ENCODE measurements at places on chromosomes 5 and 9. TPM values are rescaled to one million over a fixed set of nuclear protein-coding genes. Genes with fewer than 3 reads are reported as not detected.

Gene MOB3B
- total RNA-seq: 15.3 TPM

- no peaks in the 10 kb centered on the region for H3K27me3 ChIP-seq
- DNase-seq: no peak
- peaks cover 2% of the 10 kb centered on the region for H3K36me3 ChIP-seq
- no peak overlapping the region for H3K27ac ChIP-seq
Observed at GRCh38 chr5:127612441-127613141, 36.3 kb upstream of the CTXN3 start.

Gene PCDHGB4
- 16.1 TPM for total RNA-seq

GRCh38 chr5:175035882-175036533 lies 311.6 kb downstream of the MSX2 start:
- no peaks in the 10 kb centered on the region for H3K4me1 ChIP-seq
- DNase-seq: no peak
- H3K27ac ChIP-seq: no peak overlapping the region
- H3K36me3 ChIP-seq: no peaks in the 10 kb centered on the region

GRCh38 chr9:133309608-133310007 lies 26.4 kb downstream of the SURF6 start:
- no peak for DNase-seq
- H3K27ac ChIP-seq: no peak overlapping the region
- H3K4me3 ChIP-seq: no peak overlapping the region
- no peaks in the 10 kb centered on the region for H3K36me3 ChIP-seq
- H3K27me3 ChIP-seq: peaks cover 17% of the 10 kb centered on the region

Data from progenitor cell of endocrine pancreas (in vitro differentiated cells).